ENCODE measurements at places on chromosomes 7 and 10.

DNA sequence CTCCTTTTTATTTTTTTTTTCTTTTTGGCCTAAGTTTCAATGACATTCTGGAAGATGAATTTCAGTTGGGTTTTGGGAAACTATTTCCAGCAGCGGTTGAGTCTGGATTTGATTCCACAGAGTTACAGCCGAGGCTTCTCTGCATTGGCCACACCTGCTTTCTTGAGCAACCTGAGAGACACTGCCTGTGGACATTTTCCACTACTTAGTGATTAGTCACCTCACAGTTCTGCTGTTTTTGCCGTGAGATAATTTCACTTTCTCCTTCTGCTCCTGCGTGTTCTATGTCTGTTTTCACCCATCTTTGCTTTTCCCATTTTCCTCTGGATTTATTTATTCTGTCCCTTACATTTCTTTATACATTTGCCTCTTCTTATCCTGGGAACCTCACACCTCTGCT is 243.0 kb downstream of the BICC1 start:
- no peak for DNase-seq

GRCh38 chr10:27779462-27780015 is 33.9 kb upstream of the MKX start:
- DNase-seq = no peak

GRCh38 chr7:75866489-75867389 is 12.1 kb upstream of the RHBDD2 start:
- no peak for DNase-seq

DNA sequence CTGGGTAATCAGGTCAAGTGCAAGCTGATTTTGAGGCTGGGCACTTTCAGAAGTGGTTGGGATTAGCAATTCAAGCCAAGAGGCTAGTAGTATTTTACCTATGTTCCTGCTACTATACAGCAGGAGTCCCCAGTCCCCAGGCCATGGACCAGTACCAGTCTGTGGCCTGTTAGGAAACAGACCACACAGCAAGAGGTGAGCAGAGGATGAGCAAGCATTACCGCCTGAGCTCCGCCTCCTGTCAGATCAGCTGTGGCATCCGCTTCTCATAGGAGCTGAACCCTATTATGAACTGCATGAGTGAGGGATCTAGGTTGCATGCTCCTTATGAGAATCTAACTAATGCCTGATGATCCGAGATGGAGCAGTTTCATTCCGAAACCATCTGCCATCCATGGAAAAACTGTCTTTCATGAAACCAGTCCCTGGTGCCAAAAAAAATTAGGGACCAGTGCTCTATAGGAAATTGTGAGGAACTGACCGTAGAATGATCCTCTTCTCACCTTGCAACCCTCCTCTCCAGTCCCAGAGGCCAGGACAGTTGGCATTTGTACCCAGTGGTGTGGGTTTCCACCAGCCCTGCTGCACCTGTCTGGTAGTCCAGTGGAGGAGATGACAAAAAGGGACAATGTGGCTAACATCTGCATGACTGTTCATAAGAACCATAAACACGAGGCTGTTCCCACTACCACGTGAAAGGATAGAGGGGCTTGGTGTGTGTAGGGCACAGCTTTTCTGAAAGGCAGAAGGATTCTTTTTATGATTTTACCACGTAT is 172.5 kb downstream of the KIAA1217 start:
- no peak for DNase-seq

DNA sequence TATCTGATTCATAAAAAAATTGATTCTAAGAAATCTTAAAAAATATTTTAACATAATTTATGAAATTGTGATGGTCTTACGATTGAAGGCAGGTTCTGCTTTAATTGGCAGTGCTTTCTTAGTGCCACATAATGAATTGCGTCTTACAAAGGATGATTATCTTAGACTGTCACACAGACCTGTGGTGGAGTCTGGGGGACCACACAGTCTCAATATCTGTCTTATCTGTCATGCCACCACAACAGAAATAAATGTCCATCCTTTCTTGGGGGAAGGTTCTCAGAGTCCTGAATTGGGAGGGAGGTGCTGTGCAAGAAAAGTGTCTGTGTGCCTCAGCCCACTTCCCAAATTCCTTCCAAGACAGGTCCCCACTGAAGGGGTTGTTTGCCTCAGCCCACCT is 34.0 kb downstream of the ZDHHC6 start:
- DNase-seq = no peak

DNA sequence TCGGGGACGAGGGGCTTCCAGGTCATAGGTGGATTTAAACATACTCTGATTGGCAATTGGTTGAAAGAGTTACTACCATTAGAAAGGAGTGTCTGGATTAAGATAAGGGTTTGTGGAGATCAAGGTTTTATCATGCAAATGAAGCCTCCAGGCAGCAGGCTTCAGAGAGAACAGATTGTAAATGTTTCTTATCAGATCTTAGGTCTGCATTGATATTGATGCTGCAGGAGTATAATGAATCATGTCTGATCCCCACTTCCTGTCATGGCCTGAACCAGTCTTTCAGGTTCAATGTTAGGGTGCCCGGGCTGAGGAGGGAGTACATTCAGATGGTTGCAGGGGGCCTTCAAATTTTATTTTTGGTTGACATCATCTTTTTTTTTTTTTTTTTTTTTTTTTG is 51.4 kb downstream of the SH3PXD2A start:
- DNase-seq = no peak

GRCh38 chr7:154684666-154685563 is 318.0 kb downstream of the PAXIP1 start:
- DNase-seq = no peak

- DNase-seq = no peak
Observed at GRCh38 chr10:122142641-122143237, 128.4 kb upstream of the BTBD16 start.

DNA sequence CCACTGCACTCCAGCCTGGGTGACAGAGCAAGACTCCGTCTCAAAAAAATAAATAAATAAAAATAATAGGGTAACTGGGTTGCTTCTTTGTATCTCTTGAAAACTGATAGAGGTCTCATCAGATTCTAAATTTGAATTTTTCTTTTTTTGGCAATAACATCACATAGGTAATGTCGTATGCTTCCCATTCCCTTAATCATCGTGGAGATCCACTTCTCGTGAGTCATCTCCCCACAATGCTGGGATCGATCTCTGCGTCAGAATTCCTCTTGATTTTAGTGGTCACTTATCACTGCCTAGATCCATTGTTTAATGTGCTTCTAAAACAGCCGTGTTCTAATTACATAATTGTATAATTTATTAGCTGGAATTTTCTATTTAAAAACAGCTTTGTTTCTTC is 70.5 kb upstream of the DNAJB6 start:
- no peak for DNase-seq

DNA sequence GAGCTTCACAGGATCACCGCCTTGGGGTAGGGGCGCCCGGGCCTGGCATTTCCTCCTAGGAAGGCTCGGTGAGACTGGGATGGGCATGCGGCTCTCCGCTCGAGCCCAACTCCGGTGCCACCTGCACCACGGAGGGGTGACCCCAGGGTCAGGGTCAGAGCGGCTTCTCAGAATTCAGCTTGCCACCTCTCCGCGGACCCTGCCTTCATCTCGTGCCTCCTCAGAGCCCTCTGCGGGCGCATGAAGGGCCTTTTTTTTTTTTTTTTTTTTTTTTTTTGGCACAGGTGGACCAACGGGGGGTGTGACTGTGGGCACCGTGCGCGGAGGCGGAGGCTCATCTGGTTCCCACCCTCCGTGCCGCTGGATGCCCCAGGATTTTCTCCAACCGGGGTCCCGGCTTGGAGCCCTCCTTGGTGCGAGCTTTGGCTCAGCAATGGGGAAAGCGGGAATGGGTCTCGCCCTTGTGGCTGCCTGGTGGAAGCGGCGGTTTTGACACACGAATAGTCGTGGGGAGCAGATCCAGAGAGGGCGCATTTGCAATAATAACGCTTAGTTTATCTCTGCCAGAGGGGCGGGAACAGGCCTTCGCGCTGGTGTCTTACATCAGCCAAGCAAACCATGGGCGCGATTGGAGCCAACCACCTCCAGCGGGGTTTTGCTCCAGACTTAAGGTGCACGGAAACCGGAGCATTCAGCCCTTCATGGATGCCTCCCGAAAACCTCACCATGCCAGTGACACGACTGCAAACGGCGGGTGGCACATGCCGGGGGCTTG is 5.0 kb upstream of the TNRC18 start:
- no peak for DNase-seq

DNA sequence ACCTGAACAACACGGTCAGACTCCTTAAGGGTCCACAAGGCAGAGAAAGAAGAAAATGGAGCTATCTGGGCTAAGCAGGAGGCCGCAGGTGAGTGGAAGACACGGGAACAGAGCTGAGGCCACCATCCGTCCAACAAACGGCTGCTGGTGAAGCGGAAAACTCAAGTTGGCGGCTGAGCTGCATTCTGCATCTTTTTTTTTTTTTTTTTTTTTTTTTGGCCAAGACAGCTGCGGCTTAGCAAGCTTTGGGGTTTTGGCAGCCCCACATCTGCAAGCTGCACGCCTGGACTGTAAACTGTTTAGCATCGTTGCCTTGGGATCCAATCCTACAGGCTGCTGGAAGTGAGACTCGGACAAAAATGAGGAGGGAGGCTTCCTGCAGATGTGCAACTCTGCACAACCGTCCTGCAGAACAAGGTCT is 37.4 kb downstream of the RGS10 start:
- DNase-seq = no peak

DNA sequence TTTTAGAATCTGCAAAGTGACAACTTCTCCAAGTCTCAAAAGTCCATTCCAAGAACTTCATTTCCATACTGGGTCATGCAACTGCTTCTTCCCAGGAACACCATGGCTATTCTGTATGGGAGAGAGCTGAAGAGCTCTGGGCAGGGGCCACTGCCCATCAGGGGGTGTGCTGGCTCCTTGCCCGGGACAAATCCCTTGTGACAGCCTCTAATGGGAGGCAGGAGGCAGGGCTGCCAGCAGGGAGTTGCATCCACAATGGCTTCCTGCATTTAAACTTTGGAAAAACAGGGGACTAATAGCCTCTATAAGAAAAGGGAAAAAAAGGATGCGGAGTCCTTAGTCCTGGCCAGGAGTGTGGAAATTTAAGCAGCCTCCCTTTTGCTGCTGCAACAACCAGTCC is 18.4 kb upstream of the FRMD4A start:
- DNase-seq = no peak

DNA sequence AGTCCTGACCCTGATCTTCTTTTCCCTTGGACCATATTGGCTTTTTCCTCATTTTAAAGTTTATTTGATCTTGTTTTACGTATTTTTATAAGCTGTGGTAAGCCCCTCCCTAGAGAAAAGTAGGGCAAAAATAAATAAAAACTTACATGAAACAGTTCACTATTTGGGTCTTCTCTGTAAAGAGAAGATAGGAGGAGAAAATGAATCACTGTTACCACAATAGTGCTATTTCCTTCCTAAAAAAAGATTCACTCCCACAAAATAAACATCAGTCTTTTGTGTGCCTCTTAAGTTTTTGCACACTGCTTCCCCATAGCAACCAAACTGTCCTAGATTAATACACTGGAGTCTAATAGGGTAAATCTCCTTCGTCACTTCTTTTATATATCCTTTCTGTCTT is 1.4 kb upstream of the SVIL start:
- DNase-seq = no peak

DNA sequence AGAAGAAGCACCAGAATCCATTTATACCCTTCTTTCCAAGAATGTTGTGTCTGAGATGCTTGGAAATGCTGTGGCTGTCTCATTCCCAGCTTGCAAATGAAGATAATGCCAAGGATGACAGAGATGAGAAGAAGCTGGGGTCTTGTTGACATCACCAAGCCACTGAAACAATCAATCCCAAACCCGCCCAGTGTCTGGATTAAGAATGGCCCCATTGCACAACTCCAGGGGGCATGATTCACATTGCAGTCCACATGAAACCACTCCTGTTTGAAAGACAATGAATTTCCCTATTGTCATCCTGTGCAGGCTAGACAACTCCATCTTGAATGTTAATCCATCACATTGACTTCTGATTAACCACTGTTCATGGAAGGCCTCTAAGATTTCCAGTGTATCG is 28.6 kb downstream of the SORBS1 start:
- no peak for DNase-seq

- no peak for DNase-seq
Observed at GRCh38 chr7:130932667-130933432, 198.8 kb upstream of the KLF14 start.

- DNase-seq = no peak
Observed at GRCh38 chr7:27143023-27143949, at the start of gene HOXA5. HOXA5 (minus strand) TSS chr7:27143681; CDS start chr7:27143607, 74 bp downstream.

- no peak for DNase-seq
Observed at GRCh38 chr7:16649196-16649595, 3.2 kb downstream of the BZW2 start.

GRCh38 chr10:28872587-28873165 is 195.4 kb downstream of the BAMBI start:
- DNase-seq = no peak

GRCh38 chr10:7792541-7792940 is 4.6 kb downstream of the ATP5F1C start:
- no peak for DNase-seq
